Stimulated activated CD4-positive, alpha-beta T cell treated with anti-CD3 and anti-CD28 coated beads, Interleukin-15, amount 100 ng/mL, for 24 hours (primary cell): ENCODE measurements at places on chromosomes 7 and 10.

- no peak for DNase-seq
Measured at GRCh38 chr7:116929021-116929420, 24.3 kb upstream of the ST7 start.

GRCh38 chr7:120738816-120739215 lies 119.1 kb downstream of the TSPAN12 start:
- no peak for DNase-seq

GRCh38 chr7:111089822-111090426 lies 1.0 kb upstream of the LRRN3 start:
- DNase-seq = no peak

GRCh38 chr10:95560278-95561176 lies 644 bp downstream of the SORBS1 start:
- DNase-seq = peak; percentile 54

DNA sequence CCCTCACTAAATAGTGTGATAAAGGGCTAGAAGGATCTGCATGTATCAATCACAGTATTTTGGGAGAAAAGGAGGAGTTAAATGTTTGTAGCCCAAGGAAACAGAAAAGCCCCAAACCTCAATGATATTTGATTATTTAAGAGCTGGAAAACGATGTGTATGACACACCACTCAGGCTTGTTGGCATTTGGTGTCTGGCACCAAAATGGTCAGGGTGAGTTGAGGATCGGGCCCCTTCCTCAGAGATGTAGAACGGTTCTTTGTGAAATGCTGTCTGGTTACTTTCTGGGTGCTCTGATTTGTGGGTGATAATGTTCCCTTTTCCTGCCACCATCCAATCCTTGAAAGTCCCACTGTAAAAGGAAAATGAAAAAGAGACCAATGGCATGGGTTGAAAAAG lies 113.7 kb downstream of the CCDC3 start:
- no peak for DNase-seq

GRCh38 chr7:44461387-44461786 lies 29.1 kb downstream of the NUDCD3 start:
- DNase-seq = peak; percentile 49

GRCh38 chr7:122724366-122724765 lies 21.6 kb upstream of the RNF148 start:
- DNase-seq = no peak

GRCh38 chr7:73623798-73624668 lies at the start of gene MLXIPL:
Gene MLXIPL, minus strand, starts transcription at chr7:73624522. Its CDS starts 30 bp downstream, at chr7:73624492.
- DNase-seq = peak; percentile 82

GRCh38 chr10:9015447-9015846 lies 961.0 kb downstream of the GATA3 start:
- DNase-seq = no peak

GRCh38 chr7:111605246-111605645 lies 43.0 kb upstream of the IMMP2L start:
- DNase-seq = no peak

- DNase-seq = peak; percentile 55
Measured at GRCh38 chr10:75408911-75409885, 7.6 kb upstream of the ZNF503 start.

DNA sequence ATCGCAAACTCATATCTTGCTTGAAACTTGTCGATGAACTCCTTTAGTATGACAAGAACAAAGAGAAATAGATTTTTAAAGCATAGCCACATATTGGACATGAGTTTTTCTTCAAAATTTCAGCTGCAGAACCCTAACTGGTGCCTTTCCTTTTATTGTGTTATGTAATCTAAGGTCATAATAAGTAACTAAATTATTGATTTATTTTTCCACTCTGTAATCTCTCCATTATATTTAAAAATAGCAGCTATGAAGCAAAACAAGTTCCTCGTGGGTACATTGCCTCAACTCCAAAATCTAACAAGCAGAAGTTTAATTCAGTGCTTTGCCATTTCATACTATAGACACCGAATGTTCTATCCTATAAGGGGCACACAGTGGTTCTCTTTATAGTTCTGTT lies 159.2 kb upstream of the PRSS1 start:
- no peak for DNase-seq

DNA sequence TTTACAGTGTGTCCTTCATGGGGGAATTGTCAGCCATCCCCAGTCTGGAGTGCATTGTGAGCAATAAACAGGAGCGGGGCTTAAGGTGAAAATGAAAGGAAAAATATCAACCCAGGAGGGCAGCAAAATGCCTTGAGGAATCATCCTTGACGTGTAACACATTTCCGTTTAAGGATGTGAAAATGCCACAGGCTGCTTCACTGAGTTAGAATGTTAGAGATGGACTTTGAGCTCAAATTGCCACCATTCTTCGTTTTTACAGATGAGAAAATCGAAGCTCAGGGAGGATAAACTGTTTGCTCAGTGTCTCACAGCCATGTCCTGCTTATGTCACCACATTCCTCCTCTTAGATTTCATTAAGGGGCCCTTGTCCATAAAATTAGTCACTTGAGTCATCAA lies 23.1 kb downstream of the SORCS3 start:
- DNase-seq = no peak
